ENCODE measurements at places on chromosomes 6 and 20. TPM values are rescaled to one million over a fixed set of nuclear protein-coding genes. Genes with fewer than 3 reads are reported as not detected.

DUSP15 gene
- 9.9 TPM for total RNA-seq

GTPBP2 gene
- total RNA-seq: 61.2 TPM

SNAI1 gene
- 2.7 TPM for total RNA-seq

FAM83C gene
- total RNA-seq: not detected

ALDH8A1 gene
- total RNA-seq: 0.09 TPM

NNAT gene
- total RNA-seq: 2.8 TPM

CDH26 gene
- not detected for total RNA-seq

TXLNB gene
- 0.36 TPM for total RNA-seq

OR2H2 gene
- not detected for total RNA-seq

CGA gene
- not detected for total RNA-seq

RNF182 gene
- 2.9 TPM for total RNA-seq

COX4I2 gene
- total RNA-seq: not detected

Measured in fibroblast of the aortic adventitia (primary cell).